AG20443 (cell line): ENCODE measurements at places on chromosomes 11 and 22.

DNA sequence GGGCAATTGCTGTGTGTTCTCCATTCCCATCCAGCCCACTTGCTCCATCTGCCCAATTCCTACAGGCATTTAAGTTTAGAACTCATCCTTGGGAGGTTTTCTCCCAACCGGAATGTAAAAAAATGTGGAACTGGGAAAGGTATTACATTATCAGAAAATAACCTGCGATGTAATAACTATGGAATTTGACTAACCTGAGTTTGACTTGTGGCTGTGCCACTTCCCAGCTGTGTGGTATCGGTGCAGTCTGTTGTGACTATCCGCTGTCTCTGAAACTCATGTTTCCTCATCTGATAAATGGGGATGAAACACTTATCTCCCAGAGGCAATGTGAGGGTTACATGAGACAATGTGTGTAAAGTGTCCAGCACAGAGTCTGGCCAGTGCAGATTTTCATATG lies 77.6 kb downstream of the TENM4 start:
- DNase-seq = no peak

DNA sequence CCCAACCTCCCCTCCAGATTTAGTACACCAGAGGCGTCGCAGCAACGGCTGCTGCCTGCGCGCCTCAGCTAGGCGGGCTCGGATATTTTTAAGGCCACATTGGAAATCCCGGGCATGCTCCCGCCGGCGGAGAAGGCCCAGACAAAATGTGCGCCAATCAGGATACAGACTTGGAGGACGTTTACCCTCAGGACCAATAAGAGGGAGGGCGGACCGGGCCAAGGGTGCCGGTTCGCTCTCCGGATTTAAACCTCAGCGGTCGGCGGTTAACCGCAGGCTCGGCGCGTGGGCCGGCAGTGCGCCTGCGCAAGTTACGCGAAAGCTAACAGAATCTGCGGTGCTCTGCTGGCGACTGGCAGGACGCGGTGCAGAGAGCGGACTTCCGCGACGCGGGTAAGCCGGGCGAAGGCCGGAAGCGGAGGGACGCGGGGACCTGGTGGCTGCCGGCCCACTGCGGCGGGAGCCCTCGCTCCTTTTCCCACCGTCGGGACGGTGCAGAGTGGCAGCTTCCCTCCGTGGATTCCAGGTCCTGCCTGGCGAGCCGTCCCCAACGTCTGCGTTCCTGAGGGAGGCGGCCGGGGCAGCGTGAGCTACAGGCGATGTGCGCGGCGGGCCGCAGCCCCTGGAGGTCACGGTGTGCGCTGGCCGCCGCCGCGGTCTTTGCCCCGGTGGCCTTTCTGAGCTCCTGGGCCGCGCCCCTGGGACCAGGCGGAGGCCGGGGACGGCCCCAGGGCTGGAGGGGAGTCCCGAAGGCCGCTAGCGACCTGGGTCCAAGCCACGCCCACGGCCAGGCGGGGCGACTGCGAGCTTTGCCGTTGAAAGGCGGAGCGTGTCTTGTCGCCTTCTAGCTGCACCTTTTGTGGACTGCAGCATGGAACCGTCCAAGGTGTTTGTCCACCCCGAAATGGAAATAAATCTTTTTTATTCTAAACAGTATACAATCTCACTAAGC lies at the start of gene HYLS1:
HYLS1 (plus strand) TSS at position 296 of the 952 bp plus-strand sequence. CDS start 11,701 bp downstream, outside the sequence.
- DNase-seq = peak; percentile 98

GRCh38 chr11:94275961-94276360 lies 28.4 kb upstream of the IZUMO1R start:
- DNase-seq = no peak

DNA sequence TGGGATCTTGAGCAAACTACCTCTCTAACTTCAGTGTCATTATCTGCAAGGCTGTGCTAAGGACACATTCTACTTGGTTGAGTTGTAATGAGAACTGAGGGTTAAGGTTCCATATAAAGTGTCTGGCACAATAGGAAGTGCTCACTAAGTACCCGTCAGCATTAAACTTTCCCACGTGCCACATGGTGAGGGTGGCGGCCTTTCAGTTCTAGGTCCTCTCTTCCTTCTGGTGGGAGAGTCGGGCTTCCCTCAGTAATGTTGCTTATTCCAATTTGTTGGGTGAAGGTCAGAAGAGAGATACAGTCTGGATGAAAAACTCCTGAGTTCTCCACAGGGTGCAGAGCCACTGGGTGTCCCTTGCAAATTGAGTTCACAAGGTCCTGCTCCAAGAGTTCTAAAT lies 4.6 kb upstream of the CD6 start:
- DNase-seq = no peak

DNA sequence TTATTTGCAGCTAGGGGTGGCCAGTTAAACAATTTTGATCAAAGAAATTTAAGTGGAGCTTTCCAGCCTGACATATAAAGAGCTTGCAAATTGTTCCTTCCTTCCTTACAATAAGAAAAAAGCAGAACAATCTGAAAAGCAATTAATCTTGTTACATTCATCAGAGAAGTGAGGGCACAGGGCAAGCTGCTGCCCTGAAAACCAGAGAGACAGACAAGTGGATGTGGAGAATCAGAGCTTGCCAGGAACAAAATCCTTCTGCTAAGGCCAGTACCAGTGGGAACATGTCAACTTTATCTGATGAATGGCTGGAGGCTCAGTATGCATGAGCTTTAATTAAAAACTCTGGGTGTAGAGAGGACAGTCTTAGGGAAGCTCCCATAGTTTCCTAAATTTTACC lies 8.8 kb downstream of the CCDC179 start:
- DNase-seq = no peak

DNA sequence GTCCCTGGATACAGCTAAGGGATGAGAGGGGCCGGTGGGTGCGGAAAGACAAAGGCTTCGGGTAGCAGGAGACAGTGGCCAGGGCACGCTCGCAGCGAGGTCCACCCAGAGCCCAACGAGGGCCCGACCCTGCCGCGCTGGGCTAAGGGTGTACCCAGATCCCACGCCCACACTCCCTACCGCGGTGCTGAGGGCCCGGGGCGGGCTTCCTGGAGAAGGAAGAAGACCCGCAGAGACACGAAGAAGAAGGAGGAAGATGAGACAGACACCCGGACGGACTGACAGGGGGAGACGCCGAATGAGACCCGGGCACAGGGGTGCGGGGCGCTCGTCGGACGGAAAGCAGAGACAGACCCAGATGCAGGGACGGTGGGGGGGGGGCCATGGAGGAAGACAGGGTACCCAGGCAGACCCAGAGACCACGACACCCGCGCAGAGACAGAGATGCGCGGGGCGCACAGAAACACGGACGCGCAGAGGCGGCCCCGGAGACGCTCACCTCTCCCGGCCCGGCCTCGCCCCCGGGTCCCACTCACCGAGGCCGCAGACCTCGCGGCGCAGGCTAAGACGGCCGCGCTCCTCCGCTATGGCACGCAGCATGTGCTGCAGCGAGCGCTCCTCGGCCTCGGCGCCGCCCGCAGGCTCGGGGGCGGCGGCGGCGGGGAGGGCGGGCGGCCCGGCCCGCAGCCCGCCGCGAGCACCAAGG lies 437 bp downstream of the KIAA0930 start:
- peak; percentile 69 for DNase-seq

DNA sequence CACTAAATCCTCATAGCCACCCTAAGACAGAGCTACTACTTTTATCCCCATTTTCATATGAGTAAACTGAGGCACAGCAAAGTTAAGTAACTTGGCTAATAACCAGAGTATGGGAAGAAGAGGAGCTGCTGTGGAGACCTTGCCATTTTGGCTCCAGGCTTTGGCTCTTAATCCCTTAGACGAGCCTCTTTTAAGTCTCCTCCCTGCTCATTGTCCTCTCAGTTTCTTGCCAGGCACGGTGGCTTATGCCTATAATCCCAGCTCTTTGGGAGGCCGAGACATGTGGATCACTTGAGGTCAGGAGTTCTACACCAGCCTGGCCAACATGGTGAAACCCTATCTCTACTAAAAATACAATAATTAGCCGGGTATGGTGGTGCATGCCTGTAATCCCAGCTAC lies 78.6 kb downstream of the PRR5L start:
- DNase-seq = no peak

DNA sequence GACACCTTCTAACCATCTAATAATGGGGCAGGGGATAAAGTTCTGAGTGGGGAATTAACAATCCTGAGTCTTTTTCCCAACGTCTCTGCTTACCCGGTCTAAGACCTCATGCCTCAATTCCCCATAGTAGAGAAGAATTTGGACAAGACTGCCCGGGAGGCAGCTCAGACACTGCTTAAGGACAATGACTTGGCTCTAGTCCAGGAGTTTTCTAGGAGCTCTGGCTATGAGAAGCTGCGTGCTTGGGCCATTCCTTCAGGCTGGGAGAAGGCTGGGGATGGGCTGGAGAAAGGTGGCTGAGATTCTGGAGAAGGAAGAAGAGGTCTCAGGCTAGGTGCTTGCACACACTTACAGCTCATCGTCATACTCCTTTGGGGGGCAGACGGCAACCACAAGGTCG lies 19.8 kb upstream of the ABCC8 start:
- DNase-seq = no peak

DNA sequence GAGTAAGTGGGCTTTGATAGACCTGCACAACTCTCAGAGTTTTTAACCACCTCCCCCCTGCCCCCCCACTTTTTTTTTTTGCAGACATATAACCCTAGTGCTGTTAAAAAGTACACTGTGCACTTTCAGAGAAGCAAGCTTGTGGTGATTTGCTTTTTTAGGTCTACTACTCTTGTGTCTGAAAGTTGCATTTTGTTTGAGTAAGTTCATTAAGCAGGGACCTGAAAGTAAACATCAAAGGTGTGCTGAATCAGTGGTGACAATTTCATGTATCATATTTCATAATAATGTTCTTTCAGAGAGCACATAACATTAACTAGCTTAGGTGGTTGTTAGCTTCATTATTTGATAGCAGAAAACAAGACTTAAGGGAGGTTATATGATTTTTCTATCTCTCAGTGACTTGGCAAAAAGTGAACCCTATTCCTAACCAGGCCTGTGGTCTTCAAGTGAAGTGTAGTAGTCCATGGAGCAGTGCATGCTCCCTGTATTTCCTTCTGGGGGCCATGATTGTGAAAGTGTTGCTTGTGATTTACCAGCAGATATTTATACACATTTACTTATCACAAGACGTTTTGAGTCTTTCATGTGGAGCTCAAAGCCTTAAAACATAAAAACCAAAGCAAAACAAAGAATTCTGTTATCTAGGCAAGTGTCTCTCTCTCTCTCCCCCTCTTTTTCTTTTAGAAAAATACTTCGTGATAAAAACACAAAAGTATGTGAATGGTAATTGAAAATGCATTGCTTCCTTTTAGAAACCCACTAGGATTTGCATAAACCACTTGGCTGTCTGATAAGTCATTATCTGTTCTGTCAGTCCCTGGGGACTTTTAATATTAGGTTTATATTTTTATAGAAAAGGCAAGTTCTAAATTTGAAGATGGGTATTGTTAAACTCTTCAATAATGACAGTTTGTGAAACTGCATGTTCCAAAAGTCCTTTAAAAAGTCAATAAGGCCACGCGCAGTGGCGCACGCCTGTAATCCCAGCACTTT lies 7.5 kb upstream of the RAG2 start:
- DNase-seq = no peak

DNA sequence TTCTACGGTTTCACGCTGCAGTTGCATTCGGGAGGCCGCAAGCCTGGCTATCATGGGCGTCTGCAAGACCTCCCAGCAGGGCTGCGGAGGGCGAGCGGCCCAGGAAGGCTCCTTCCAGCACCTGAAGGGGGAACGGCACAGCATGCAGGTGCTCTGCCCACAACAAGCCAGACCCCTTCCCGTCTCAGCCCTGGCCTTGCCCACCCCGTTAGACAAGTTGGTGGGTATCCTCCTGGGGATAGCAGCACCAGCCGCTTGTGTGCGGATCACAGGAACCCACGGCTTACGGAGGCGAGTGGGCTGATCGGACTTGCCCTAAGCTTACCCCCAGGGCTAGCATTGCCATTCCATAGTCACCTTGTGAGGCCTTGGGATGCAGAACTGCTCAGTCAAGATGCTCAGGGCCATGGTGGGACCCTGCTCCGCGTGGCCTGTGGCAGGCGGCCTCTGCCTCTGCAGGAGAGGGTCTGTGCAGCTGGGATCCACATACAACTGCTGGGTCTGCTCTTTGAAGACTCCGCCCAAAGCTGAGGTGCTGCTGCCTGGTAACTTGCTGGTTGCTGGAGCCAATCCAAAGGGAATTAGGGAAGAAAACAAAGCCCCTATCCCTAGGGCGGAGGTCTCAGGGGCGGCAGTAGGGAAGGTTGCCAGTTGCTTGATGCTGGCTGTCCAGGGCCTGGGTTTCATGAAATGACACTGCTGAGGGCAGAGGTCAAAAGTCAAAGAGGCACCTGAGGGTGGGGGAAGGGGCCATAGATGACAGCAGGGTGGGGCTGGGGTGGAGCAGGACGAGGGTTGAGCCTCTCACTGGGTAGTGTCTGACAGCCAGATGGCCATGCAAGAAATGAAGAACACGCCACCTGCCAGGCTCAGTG lies 1.4 kb upstream of the OSBPL5 start:
- no peak for DNase-seq

GRCh38 chr11:70539360-70540095 lies 141.2 kb downstream of the CTTN start:
- no peak for DNase-seq

- DNase-seq = no peak
Measured at GRCh38 chr11:129605815-129606214, 209.8 kb upstream of the TMEM45B start.

DNA sequence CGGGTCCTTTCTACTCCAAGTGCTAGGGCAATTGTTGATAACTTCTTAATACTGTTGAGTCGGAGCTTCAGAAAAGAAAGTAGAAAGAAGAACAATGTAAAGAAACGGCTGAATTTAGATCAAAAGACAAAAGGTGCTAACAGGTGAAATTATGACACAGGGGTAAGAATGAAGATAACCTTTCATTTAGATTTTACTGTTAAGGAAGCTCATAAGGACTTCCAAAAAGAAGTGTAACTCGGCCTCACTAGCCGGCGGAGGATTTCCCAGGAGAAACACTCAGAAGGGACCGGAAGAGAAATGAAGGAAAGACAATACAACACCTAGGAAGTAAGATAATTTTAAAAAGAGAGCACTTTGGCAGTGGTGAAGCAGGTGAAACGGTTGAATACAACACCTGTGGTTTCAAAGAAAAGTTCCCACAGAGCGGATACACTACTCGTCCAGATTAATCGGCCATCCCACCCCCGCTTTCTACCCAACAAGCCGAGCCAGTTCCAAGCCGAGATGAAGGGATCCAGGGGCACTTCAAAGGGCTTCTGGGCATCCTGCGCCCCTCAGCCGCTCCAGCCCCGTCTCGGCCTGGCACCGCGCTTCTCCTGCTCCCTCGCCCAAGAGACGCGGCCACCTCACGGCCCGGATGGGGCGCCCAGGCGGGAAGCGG lies 737 bp downstream of the PPP2R1B start:
- peak; percentile 55 for DNase-seq

- DNase-seq = peak; percentile 72
Measured at GRCh38 chr11:63663809-63664208, 7.4 kb downstream of the ATL3 start.

DNA sequence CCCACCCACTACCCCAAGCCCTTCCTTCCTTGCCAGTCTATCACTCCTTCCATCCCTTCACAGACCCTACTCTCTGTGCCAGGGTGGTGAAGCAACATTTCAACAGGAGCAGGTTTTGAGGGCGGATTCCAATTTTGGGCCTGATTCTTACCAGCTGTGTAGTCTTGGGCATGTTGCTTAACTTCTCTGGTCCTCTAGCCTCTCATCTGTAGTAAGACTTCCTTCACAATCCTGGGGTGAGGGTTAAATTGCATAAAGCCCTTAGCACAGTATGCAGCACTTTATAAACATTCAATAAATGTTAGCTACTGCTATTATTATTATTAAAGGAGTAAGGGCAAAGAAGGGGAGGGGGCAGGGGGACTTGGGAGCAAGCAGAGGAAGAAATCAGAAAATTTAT lies 5.0 kb upstream of the RNF185 start:
- DNase-seq = peak; percentile 4
